ENCODE measurements at places on chromosomes 7 and 10. TPM values are rescaled to one million over a fixed set of nuclear protein-coding genes. Genes with fewer than 3 reads are reported as not detected.
A peak's percentile ranks its signal among the peaks of the same experiment; 100 is the strongest.

ITPRID1 gene
- not detected for total RNA-seq

HOXA6 gene
- total RNA-seq: 1.9 TPM

DRGX gene
- not detected for total RNA-seq

GRCh38 chr7:55475855-55476803 lies 96.2 kb downstream of the VOPP1 start:
- DNase-seq: no peak

DNA sequence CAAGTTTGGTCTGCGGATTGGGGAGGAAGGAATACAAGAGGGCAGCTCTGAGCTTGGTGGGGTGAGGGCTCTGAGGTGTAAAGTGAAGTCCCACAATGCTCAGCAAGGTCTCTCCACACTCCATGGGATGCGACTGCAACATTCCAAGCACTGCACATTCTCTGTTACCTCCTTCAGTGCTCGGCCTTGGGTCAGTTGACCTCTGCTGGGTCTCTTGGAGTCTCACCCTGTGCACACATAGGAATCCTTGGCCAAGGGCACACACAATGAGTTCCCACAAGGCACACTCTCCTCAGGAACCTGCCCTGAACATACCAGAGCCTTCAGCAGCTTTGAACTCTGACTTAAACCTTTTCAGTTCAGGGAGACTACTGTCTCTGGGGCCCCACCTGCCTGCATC lies 2.4 kb upstream of the WDFY4 start:
- no peak for DNase-seq

GRCh38 chr10:16437540-16437894 lies 707 bp downstream of the PTER start:
- no peak for DNase-seq

- DNase-seq: no peak
Measured at GRCh38 chr10:132239126-132240031, 52.6 kb downstream of the DPYSL4 start.

NUTM2D gene
- total RNA-seq: 0.77 TPM

DNA sequence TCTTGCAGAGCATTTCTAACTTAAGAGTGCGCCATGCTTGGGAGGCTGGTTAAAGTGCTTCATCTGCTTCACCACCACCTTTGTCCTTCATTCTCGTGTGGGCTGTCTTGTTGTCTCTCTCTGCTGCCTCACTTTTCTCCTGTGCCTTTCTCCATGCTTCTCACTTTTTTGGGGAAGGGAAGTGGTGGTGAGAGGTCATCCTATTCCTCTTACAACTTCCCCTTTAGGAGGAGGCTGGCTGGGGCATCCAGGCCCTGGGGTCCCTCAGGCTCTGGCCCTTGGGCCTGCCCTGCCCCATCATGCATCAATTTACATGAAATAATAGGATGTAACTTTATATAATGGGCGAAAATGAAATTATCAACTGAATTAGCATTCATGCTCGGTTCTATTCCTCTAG lies 39.9 kb upstream of the PIP4K2A start:
- DNase-seq: no peak

GRCh38 chr7:44608916-44609648 lies 2.7 kb downstream of the OGDH start:
- no peak for DNase-seq

DNA sequence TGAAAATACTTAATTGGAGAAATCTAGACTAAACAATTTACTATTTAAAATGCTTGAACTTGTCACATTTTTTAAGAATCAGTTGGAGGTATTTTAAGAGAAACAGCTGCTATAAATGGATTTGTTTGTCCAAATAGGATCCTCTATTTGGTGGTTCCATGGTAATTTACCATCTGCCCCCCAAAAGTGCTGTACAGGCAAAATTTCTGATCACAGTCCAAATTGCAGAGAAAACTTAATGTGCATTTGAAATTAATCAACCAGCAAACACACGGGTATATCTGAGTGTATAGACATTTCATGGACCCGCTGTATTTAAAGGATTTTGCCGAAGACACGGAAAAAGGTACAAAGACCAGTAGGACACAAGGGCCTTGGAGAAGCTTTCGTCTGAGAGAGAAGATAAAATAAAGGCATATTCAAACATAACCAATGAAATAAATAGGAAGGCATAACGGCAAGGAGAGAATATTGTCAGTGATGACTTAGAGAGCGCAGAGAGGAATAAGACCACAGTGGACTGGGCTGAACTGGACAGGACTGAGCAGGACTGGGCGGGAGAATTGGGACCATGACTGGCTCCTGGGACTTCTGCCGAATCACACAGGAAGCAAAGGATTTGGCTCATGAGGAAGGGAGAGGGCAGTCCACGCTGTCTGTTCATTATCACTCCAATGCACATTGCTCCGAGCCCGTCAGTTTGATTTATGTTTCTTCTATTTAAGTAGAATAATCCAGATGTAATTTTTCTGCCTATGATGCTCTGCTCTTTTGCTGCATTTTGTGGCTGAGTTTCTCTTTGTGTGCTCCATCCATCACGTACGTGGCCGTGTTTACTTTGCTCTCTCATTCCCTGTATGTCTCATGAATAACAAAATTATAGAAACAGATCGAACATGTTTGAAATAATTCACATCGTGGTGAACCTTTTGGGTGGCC lies 112.8 kb downstream of the PRLHR start:
- DNase-seq: no peak

- no peak for DNase-seq
Measured at GRCh38 chr10:43125274-43125845, 12.9 kb upstream of the CSGALNACT2 start.

DNA sequence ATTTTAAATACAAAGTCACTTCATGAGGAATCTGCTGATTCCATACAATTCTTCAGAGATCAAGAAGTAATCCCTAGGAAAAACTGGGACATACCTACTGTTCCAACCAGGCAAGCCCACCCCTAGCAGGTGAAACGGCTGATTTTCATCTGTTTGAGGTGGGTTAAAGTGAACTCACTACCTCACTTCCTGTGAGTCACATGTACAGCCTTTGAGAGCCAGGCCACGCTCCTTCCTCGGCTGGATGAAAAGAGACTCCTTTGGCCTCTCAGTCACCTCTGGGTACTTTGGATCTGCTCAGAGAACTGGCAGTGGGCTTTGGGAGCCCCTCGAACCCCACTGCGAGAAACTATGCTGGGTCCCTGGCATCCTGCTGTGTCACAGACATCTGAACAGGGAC lies 68.2 kb downstream of the CHST15 start:
- no peak for DNase-seq

KCNH2 gene
- total RNA-seq: 0.13 TPM

OR13A1 gene
- not detected for total RNA-seq

DNA sequence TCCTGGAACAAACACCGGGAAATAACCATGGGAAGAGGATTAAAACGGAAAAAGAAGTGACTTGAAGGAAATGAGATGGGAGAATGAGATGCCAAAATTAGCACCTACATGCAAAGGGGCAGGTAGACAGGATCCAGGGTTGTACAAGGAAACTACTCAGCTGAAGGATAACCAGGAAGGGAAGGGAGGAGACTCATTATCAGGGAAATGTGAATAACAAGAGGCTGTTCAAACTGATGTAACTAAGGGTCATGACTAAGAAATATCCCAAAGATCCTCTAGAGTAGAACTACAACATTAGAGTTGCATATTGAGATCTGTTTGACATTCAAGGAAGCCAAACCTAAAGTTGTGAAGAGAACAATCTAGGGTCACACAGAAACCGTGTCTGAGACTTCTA lies 166.2 kb upstream of the SP8 start:
- DNase-seq: no peak

DNA sequence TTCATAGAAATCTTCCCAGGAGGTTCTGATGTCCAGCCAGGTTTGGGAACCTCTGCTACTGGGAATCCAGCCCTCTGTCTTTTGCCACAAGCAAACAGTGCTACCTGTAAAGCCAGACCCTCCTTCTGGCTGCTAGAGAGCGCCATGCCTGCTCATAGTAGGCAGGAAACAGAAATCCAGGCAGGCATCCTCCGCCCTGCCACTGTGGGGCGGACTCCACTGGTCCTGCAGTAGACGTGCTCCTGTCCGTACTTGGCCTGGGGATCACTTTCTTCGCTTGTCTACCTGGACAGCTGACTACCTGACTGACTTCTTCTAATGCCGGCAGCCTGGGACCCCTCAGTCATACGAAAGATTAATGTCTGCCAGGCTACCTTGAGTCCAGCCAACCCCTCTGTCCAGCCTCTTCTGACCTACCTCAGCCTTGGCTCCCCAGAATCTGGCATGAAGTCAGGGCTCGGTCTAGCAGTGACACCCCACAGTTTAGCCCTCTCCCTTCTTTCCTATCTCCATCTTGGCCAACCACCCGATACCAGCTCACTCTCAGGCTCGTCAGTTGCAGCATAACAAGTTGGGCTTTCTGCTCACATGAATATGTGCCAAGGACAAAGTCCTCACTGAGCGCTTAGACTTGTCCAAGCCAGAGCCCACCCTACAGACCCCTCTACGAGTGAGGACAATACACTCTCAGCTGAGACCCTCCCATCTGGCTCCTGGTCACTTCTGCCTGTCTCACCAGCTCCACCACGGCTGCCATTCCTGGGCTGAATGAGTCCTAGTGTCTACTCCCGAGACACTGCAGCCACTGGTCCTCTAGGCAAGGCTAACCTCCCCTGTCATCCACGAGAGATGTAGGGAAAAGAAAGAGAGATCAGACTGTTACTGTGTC lies 43.9 kb upstream of the OPALIN start:
- no peak for DNase-seq

DNA sequence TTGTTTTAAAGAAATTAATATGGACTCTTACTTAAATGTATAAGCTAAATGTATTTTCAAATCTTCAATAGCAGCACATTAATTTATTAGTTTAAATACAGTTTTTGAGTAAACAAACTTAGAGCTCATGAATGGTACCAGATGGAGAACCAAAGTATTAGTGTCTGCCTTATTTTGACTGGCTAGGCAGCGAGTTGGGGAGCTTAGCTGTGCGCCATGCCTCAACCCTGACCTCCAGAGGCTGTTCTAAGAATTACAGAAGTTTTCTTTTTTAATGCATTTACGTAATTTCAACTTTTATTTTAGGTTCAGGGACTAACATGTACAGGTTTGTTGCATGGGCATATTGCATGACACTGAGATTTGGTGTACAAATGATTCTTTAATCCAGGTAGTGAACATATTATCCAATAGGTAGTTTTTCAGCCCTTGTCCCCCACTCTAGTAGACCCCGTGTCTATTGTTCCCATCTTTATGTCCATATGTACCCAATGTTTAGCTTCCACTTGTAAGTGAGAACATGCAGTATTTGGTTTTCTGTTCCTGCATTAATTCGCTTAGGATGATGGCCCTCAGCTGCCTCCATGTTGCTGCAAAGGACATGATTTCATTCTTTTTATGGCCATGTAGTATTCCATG lies 166.8 kb downstream of the IQUB start:
- peak; percentile 15 for DNase-seq

CALML3 gene
- not detected for total RNA-seq

DNA sequence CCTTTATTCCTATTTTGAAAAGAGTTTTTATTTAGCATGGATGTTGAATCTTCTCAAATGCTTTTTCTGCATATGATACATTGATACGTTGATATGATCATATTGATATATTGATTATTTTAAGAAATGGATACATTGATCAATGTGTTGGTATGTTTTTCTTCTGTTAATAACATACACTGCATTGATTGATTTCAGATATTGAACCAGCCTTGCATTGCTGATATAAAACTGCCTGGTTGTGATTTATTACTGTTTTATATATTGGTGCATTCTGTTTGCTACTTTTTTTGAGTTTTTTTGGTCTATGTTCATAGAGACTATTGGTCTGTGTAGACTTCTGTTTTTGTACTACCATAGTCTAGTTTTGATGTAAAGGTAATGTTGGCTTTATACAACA lies 26.8 kb upstream of the RABGEF1 start:
- no peak for DNase-seq

- no peak for DNase-seq
Measured at GRCh38 chr10:133163889-133164815, 4.1 kb downstream of the KNDC1 start.

DNA sequence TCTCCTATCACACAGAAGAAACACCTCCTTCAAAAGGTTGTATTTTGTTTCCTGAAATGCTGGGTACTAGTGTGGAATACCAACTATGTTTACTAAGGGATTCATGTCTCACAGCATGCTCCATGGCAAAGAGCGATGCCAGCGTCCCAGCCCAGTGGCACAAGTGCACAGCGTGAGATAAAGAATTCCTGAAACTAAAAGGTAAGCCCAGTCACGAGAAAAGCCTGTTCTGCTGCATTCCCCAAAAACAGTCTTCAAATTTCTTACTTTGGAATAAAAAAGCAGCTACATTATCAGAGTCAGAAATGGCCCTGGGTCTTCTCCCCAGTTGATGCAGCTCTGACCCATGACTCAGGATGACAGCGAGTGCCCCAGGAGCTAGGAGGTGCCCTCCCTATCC lies 53.1 kb upstream of the DDC start:
- no peak for DNase-seq

- DNase-seq: peak; percentile 31
Measured at GRCh38 chr10:79292891-79293746, 54.1 kb upstream of the PPIF start.

GRCh38 chr7:50718311-50718710 lies 64.4 kb downstream of the GRB10 start:
- DNase-seq: peak; percentile 47

DNA sequence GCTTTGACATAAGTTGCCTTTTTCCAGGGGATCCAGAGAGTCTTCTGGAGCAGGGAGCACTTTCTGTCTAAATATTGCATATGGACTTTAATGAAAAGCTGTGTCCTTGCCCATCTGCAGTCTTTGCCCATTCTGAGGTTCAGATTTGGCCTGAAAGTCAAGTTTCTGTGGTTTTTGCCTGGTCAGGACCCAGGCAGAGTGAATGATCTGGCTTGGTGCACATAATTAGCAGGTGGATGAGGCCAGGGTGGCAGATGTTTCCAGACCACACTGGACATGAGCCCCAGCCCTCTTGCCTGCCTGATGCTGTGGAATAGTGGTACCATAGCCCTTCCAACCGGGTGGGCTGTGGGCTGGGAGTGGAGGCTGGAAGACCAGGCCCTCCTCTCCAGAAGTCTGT lies 11.0 kb downstream of the HECW1 start:
- DNase-seq: no peak

DNA sequence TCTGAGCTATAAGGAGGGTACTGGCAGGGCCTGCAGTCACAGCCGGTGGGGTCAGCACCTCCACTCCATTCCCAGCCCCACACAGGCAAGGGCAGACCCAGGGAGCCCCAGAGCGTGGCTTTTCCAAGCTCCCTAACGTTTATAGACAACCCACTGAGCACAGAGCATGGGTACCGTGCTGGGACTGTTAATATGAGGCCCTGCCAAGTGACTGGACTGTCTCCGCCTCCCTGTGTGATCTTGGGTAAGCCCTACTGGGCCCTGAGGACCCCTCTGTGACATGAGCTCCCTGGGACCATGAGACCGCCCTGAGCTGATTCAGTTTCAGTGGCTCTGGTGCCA lies 12.4 kb downstream of the TTYH3 start:
- DNase-seq: no peak

GRCh38 chr7:49037346-49038210 lies 113.2 kb downstream of the CDC14C start:
- no peak for DNase-seq

SPDYE9 gene
- not detected for total RNA-seq

MUC3A gene
- 0.13 TPM for total RNA-seq

DNA sequence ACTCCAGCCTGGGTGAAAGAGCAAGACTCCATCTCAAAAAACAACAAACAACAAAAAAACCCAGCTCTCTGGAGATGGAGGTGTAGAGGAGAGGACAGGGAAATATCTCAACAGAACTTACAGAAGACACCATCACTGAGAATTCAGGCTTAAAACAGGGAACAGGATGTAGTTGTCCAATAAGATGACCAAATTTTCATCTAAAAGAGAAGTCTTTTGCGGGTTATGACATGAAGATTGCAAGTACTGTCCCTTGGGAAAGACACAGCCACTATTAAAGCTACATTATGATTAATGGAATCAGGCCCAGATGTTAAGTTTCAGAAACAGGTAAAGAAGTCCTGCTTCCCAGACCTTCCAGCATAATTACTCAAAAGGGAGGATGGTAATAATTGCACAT lies 235.2 kb upstream of the NRP1 start:
- DNase-seq: no peak
